Esophagus squamous epithelium (tissue), 5 donors: ENCODE measurements at places on chromosomes 3 and 15.

DNA sequence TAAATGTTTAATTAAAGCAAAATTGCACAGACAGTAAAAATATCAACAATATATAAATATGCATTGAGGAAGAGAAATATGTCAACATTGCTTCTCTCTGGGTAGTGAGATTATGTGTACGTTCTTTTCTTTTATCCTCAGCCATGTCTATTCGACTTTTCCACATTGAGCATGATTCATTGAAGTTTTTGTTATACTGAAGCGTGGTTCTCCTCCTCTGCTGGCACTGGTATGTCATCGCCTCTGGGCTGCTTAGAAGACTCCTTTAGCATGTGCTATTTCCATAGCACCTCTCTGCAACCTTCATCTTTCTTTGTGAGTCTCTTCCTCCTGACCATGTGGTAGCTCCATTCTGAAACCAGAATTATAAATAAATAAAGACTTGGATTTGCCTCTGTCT lies 65.8 kb upstream of the AKAP13 start:
- H3K4me1 ChIP-seq = peaks cover 6% of the 10 kb centered on the region
- no peaks in the 10 kb centered on the region for H3K27me3 ChIP-seq
- no peak overlapping the region for H3K4me3 ChIP-seq
- H3K36me3 ChIP-seq = no peaks in the 10 kb centered on the region
- no peak overlapping the region for H3K27ac ChIP-seq
- DNase-seq = no peak

GRCh38 chr3:143973259-143974021 lies 1.8 kb downstream of the DIPK2A start:
- DNase-seq = no peak
- peak overlapping the region; percentile 99 for H3K27ac ChIP-seq
- peak overlapping the region; percentile 68 for H3K4me3 ChIP-seq

DNA sequence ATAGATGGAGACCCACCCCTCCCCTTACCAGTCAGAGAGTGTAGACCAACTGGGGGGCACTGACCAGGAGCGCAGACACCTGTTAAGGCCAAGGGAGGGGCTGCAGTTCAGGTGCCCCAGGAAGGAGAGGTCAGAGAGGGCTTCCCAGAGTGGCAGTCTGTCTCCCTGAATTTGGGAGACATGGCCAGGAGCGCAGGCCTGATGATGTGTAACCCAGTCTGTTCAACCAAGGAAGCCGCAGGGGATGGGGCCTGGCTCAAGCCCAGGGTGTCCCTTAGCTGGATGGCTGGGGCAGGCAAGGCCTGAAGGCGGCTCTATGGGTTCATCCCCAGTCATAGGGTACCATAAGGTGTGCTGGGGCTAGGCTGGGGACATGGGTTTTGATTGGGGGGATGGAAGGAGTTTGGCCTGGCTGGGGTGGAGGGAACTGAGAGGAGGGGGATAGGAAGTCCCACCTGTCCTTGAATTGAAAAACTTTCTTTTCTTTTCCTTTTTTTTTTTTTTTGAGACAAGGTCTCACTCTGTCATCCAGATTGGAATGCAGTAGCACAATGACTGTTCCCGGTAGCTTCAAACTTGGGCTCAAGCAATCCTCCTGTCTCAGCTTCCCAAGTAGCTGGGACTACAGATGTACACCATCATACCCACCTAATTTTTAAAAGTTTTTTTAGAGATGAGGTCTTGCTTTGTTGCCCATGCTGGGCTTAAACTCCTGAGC lies 75.7 kb downstream of the SMAD6 start:
- no peaks in the 10 kb centered on the region for H3K27me3 ChIP-seq
- H3K36me3 ChIP-seq = no peaks in the 10 kb centered on the region
- H3K4me1 ChIP-seq = peaks cover 31% of the 10 kb centered on the region
- no peak overlapping the region for H3K4me3 ChIP-seq
- no peak for DNase-seq

DNA sequence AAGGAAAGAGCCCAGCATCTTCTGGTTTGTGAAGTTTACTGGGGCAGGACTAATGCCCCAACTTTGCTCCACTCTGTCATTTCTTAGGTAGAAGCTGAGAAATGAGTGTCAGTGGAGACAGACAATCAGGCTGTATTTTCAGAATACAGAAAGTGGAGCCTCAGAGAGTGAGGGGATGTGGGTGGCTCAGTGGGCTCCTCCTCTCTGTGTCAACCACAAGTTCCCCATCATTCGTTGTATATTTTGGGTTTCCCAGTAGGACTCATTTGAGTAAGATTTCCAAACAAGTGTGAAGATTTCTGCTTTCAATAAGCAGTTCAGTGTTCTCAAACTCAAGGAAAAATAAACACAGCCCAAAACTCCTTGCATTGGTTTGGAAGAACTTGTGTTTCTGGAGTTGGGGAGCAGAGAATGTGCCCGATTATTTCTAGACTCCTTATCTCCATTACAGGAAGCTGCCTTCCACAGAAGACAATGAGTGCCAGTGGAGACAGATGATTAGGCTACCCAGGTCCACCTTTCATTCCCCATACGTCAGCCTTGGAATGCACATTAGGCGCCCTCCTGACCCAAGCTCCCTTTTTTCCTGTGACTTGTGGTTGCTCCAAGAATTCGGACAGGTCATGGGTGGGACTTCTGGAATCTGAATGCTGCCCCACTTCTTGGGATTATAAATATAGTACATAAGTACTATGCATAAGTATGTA lies 792.1 kb upstream of the LMCD1 start:
- no peak overlapping the region for H3K27ac ChIP-seq
- no peak overlapping the region for H3K4me3 ChIP-seq
- H3K36me3 ChIP-seq = no peaks in the 10 kb centered on the region
- DNase-seq = no peak
- no peaks in the 10 kb centered on the region for H3K27me3 ChIP-seq

DNA sequence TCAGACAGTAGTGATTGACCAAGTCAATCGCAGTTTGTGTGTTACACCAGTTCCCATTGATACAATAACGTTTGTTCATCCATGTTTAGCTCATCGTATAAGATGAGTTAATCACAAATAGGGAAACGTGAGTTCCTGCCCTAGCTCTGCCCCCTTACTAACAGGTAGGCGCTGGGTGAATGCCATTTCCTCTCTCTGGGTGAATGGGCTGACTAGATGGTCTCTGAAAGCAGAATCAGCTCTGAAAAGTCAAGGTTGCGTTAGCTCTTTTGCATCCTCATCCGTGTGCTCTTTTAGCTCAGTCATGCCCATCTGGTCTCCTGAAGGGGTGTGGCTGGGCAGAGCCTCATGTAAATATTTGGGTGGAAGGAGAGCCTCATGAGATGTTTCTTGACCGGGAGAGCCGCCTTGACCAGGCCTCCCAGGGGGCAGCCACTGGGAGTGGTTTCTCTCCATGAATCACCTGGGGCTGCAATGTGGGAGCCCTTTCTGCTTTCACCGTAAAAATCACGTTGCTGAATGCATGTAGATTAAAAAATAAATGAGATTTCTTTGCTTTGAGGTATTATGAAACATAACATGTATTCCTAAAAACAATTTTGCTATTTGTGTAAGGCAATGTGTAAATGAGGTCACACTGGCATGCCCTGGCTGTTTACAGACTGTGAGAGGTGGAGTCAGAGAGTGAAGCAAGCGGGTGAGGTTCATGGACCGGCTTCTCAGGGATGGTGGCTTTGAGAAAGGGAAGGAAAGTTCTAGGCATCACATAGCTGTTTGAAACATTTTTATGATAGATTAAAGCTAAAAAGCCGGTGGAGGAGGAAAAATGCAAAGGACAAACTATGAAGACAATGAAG lies 108.4 kb upstream of the RASGRP1 start:
- H3K4me1 ChIP-seq = peaks cover 31% of the 10 kb centered on the region
- H3K36me3 ChIP-seq = no peaks in the 10 kb centered on the region
- H3K27me3 ChIP-seq = no peaks in the 10 kb centered on the region
- no peak overlapping the region for H3K4me3 ChIP-seq
- H3K27ac ChIP-seq = peak overlapping the region; percentile 66
- no peak for DNase-seq

- no peak for DNase-seq
- no peaks in the 10 kb centered on the region for H3K36me3 ChIP-seq
- H3K27me3 ChIP-seq = no peaks in the 10 kb centered on the region
- no peak overlapping the region for H3K27ac ChIP-seq
- H3K4me3 ChIP-seq = no peak overlapping the region
Measured at GRCh38 chr15:54829821-54830220, 366.9 kb downstream of the RSL24D1 start.

DNA sequence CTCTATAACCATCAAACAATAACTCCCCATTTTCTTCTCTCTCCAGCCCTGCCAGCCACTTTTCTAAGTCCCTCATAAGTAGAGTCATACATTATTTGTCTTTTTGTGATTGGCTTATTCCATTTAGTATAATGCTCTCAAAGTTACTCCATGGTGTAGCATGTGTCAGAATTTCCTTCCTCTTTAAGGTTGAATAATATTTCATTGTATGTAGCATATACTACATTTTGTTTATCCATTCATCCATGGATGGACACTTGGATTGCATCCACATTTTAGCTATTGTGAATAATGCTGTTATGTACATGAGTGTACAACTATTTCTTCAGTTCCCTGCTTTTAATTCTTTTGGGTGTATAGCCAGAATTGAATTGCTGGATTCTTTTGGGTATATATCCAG lies 138.4 kb downstream of the ATG7 start:
- no peaks in the 10 kb centered on the region for H3K36me3 ChIP-seq
- no peaks in the 10 kb centered on the region for H3K4me1 ChIP-seq
- H3K4me3 ChIP-seq = no peak overlapping the region
- H3K27ac ChIP-seq = no peak overlapping the region

GRCh38 chr3:106421909-106422308 lies 553.1 kb upstream of the CBLB start:
- no peaks in the 10 kb centered on the region for H3K27me3 ChIP-seq
- DNase-seq = no peak
- H3K4me1 ChIP-seq = peaks cover 3% of the 10 kb centered on the region

DNA sequence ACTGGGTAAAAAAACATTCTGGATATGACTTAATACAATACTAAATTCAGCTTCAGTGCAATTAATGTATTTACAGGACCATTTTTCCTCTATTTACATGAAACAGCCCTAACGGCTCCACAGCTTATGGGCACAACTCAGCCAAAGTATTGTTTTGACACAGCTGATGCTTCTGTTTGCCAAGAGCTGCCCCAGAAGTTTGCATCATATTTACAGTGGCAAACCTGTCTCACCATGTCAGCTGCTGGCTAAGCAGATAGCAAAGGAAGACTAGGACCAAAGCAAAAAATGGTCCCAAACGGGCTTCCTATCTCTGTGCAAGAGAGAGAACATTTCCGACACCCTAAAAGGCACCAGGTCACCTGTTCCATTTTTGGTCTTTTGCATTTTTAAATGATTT lies 94.5 kb downstream of the ADAMTS9 start:
- no peaks in the 10 kb centered on the region for H3K4me1 ChIP-seq
- H3K4me3 ChIP-seq = no peak overlapping the region
- H3K27me3 ChIP-seq = no peaks in the 10 kb centered on the region
- H3K27ac ChIP-seq = peak overlapping the region; percentile 50

DNA sequence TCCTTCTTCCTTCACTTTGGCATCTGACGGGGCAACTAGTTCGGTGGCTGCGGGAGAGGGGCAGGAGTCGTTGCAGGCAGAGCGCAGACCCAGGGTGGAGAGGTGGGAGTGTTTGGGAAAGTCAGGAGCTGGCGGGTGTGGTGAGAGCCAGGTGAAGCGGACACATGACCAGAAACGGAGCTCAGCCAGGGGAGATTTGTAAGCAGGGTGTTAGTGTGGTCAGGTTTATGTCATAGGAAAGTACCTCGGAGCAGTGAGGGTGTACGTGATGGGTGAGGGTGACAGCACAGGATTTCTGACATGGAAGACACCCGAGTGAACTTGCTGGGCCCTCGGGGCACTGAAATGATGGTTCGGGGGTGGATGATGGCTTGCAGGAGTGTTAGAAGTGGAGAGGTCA lies 247.4 kb upstream of the TPM1 start:
- no peaks in the 10 kb centered on the region for H3K4me1 ChIP-seq
- H3K27ac ChIP-seq = no peak overlapping the region
- H3K36me3 ChIP-seq = no peaks in the 10 kb centered on the region
- H3K27me3 ChIP-seq = no peaks in the 10 kb centered on the region
- H3K4me3 ChIP-seq = no peak overlapping the region

GRCh38 chr3:12265508-12265907 lies 23.4 kb upstream of the PPARG start:
- peaks cover 6% of the 10 kb centered on the region for H3K4me1 ChIP-seq
- H3K4me3 ChIP-seq = no peak overlapping the region
- no peaks in the 10 kb centered on the region for H3K36me3 ChIP-seq
- H3K27me3 ChIP-seq = no peaks in the 10 kb centered on the region
- DNase-seq = no peak
- H3K27ac ChIP-seq = no peak overlapping the region

DNA sequence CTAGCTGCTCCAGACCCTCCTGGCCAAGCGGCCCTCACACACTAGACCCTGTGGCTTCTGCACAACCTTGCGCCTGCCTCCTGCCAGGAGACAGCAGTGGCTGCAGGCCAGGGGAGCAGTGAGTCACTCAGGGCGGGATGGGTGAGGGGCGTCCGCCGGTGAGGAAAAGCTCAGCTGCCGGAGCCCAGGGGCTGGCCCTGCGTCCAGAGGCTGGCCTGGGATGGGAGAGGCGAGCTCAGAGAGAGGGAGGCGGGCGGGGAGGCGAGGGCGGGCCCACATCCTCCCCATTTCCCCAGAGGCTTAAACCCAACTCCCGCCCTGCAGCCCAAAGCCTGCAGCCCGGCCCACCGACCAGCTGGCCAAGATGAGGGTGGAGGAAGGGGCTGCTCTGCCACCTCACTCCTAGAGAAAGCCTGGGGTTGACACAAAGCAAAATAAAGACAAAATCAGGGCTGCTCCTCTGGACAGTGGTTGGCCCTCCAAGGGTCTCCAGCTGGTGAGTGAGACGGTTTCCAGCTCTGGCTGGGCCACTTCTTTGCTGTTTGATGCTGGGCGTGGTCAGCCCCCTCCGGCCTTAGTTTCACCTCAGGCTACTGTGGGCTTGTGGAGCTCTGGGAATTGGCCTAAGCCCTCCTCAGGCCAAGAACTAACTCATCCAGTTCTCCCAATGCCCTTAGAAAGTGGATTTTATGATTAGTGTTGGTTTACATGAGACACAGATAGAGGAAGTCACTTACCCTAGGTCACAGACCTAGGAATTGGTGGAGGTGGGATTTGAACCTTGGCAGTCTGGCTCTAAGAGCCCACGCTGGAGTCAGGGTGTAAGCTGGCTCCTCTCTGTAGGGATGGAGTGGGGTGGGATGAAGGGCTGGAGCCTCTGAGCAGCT lies 50.6 kb downstream of the IQSEC1 start:
- H3K4me3 ChIP-seq = peak overlapping the region; percentile 19
- H3K27ac ChIP-seq = peak overlapping the region; percentile 63
- no peaks in the 10 kb centered on the region for H3K36me3 ChIP-seq

- no peaks in the 10 kb centered on the region for H3K4me1 ChIP-seq
- H3K27ac ChIP-seq = no peak overlapping the region
Measured at GRCh38 chr3:108062051-108062450, 28.8 kb downstream of the CD47 start.

- H3K27ac ChIP-seq = no peak overlapping the region
- no peaks in the 10 kb centered on the region for H3K4me1 ChIP-seq
Measured at GRCh38 chr3:43453981-43454380, 167.6 kb downstream of the SNRK start.

GRCh38 chr3:14884665-14885064 lies 62.7 kb upstream of the NR2C2 start:
- H3K36me3 ChIP-seq = peaks cover 10% of the 10 kb centered on the region
- H3K27ac ChIP-seq = no peak overlapping the region
- no peaks in the 10 kb centered on the region for H3K4me1 ChIP-seq
- no peak overlapping the region for H3K4me3 ChIP-seq
- no peaks in the 10 kb centered on the region for H3K27me3 ChIP-seq
- DNase-seq = no peak

GRCh38 chr3:141370065-141370533 lies 1.8 kb downstream of the ZBTB38 start:
- peak overlapping the region; percentile 51 for H3K4me3 ChIP-seq
- no peaks in the 10 kb centered on the region for H3K36me3 ChIP-seq
- H3K27me3 ChIP-seq = peaks cover 13% of the 10 kb centered on the region
- peaks cover 46% of the 10 kb centered on the region for H3K4me1 ChIP-seq
- peak overlapping the region; percentile 75 for H3K27ac ChIP-seq
- DNase-seq = peak; percentile 9
